ENCODE measurements at places on chromosomes 16 and 17.

DNA sequence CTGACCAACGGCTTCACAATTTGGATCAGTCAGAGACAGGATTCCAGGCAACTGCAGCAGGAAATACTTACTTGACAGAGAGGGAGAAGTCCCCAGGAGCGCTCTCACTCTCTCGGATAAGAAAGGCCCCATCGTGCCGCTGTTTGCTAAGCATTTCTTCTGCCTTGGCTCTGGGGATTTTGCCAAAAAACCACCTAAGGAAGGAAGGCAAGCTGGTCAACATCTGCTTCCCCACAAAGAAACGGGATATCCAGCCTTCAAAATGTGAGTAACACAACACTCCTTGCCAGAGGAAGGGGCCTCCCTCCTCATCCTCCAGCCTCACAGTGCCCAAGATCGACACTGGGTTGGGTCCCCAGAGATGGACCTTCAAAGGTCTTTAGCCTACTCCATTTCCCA lies 36.6 kb upstream of the SLC25A19 start:
- DNase-seq, result no peak

DNA sequence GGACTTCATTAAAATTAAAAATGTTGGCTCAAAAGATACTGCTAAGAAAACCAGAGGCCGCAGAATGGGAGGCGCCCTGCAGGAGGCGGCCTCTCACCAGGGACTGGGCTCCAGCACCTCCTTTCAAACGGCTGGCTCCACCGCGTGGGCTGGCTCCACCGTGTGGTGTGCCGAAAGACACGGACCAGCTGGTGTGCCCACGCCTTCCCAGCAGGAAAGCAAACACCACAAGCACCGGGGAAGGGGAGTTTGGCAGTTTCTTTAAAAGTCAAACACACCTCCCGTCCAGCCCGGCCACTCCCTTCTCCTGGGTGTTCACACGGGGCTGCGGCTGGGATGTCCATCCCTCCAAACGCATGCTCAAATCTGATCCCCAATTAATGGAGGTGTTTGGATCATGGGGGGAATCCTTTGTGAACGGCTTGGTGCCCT lies 13.9 kb downstream of the HAGH start:
- DNase-seq, result peak; percentile 22

DNA sequence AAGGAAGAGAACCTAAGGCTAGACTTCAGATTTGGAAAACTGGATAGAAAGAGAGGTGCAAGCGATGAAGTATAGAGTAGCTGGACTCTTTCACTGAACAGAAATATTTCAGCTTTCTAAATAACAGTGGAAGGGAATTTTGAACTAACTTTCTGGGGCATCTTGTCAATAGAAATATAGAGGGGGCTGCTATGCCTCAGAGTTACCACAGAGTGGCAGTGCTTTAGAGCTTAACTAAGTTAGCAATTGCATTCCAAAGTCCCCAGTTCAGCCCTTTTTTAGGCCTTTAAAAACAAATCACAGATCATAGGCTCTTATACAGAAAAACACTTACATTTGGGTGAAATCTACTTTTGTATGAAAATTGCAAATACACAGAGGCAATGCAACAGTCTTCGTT lies 154.2 kb upstream of the CDH8 start:
- no peak for DNase-seq

DNA sequence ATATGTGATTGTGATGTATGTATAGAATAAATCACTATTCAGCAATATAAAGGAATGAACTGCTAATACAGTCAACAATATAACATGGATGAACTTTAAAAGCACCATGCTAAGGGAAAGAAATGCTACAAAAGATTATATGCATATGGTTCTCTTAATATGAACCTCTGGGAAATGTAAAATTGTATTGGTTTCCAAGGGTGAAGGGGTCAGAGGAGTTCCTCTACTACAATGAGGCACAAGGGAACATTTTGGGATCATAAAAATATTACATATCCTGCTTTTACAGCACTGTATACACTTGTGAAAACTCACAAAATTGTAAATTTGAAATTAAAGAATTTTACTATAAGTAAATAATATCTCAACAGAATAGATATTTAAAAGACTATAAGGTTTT lies 111.4 kb downstream of the CA10 start:
- DNase-seq, result no peak

- no peak for DNase-seq
These were observed 8.2 kb downstream of the POLR2C start for GRCh38 chr16:57470711-57471110.

- DNase-seq, result peak; percentile 44
These were observed 58.3 kb downstream of the WIPI1 start for GRCh38 chr17:68398691-68399637.

DNA sequence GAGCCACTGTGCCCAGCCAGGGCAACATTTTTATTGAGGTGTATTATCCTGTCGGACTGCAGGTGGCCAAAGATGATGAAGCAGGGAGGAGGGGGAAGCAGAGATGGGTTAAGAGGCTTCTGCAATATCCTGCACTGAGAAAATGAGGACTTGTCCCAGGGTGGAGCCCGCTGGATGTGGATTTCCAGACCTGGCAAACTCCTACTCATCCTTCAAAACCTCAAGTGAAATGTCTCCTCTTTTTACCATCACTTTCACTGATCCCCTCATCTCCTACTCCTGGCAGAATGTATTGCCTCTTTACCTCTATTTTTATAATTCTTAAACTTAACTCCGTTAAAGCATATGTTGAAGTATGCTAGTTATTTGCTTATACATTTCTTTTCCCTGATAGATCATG lies 60.9 kb downstream of the MGAT5B start:
- DNase-seq, result no peak

DNA sequence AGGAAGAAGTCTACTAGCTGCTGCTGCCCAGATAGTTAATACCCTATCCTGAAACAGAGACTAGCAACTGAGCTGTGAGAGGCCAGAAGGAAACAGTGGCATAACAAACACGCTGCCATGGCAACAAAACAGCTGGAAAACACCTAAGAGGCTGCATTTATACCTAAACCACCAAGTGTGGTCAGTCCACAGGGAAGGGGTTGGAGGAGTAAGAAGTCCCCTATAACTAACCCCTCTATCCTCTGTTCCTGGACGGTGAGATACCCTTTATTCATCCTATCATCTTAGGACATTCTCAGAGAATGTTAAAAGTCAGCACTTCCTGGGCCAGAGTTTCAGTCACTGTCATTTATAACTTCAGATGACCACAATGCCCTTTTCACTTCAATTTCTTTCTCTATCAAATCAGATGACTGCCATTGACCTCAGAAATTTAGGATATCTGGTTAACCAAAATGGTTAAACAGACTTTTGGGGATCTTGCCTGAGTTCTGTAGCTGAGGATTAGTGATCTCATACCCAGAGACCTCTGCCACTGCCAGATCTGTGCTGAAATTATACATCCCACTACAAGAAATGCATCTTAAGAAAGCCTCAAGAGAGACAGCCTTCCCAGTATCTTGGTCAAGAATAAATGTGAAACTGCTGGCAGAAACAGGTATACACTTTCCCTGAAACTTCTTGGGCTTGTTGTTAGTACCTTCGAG lies 36.2 kb downstream of the STH start:
- DNase-seq, result no peak

GRCh38 chr16:23052908-23053580 lies 96.2 kb downstream of the USP31 start:
- DNase-seq, result no peak

- DNase-seq, result no peak
These were observed 1.8 kb downstream of the CNTNAP4 start for GRCh38 chr16:76278980-76279379.
